ENCODE measurements at places on chromosomes 5 and 9.

GRCh38 chr9:15982182-15982581 lies 429.3 kb downstream of the CCDC171 start:
- no peak for DNase-seq

- DNase-seq = no peak
Observed at GRCh38 chr5:3622961-3623360, 27.3 kb downstream of the IRX1 start.

- DNase-seq = no peak
Observed at GRCh38 chr5:96809921-96810320, 2.2 kb upstream of the ERAP1 start.

- no peak for DNase-seq
Observed at GRCh38 chr9:6793203-6793602, 35.4 kb downstream of the KDM4C start.

- DNase-seq = no peak
Observed at GRCh38 chr5:175697846-175698245, 40.0 kb downstream of the HRH2 start.

- no peak for DNase-seq
Observed at GRCh38 chr9:80932181-80932580, 757.2 kb downstream of the TLE1 start.

DNA sequence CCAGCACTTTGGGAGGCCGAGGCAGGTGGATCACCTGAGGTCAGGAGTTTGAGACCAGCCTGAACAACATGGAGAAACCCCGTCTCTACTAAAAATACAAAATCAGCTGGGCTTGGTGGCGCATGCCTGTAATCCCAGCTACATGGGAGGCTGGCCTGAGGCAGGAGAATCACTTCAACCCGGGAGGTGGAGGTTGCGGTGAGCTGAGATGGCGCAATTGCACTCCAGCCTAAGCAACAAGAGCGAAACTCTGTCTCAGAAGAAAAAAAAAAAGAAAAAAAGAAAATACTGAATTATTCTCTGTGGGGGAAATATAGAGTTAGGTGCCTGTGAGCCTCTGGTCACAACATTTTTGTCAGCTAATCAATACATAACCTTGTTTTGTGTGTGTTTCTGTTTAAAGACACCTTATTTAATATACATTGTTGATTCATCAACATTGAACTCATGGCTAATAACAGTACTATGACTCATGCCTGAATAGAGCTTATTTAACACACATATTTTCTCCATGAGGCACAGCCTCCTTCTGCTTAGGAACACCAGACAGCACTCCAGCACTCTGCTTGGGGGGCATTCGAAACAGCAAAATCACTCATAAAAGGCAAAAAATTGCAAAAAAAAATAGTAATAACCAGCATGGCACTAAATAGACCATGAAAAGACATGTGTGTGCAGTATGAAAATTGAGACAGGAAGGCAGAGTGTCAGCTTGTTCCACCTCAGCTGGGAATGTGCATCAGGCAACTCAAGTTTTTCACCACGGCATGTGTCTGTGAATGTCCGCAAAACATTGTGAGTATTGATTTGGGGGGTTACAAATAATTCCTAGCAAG lies at the start of gene IL31RA:
IL31RA (plus strand) TSS at position 519 of the 836 bp plus-strand sequence; CDS start at position 733, 214 bp downstream.
- no peak for DNase-seq

- no peak for DNase-seq
Observed at GRCh38 chr9:20726144-20726543, 42.1 kb downstream of the FOCAD start.

DNA sequence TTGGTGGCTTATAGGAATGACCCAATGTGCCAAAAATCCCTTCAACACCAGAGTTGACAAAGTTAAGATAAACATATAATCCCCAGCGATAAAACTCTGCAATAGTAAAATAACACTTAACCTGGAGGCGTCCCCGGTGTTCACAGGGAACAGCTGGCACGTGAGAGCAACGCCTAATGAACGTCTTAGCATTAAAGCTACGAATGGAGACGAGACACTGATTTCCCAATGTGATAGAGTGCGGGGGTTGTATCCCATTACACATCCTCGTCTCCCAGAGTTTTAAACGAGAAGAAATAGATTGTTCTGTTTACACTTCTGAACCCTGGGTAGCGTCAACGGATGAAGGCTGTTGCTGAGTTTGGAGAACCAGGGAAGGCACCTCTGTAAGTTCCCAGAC lies 57.6 kb downstream of the PTCH1 start:
- no peak for DNase-seq

- no peak for DNase-seq
Observed at GRCh38 chr5:159489779-159490178, 159.5 kb upstream of the IL12B start.

Measured in activated CD4-positive, alpha-beta T cell treated with anti-CD3 and anti-CD28 coated beads for 1 hour (primary cell).